ENCODE measurements at places on chromosomes 7 and 10. TPM values are rescaled to one million over a fixed set of nuclear protein-coding genes. Genes with fewer than 3 reads are reported as not detected.

The SLC26A5 gene
- not detected for polyA plus RNA-seq

The CYP3A4 gene
- polyA plus RNA-seq, result not detected

The RET gene
- not detected for polyA plus RNA-seq

The CPED1 gene
- not detected for polyA plus RNA-seq

The VSTM4 gene
- not detected for polyA plus RNA-seq

The SCIN gene
- polyA plus RNA-seq, result not detected

The NPY gene
- not detected for polyA plus RNA-seq

The PROSER2 gene
- polyA plus RNA-seq, result 0.31 TPM

The CCNJ gene
- polyA plus RNA-seq, result 1.0 TPM

The SFTPA1 gene
- polyA plus RNA-seq, result not detected

The TFR2 gene
- 0.51 TPM for polyA plus RNA-seq

The OSBPL3 gene
- polyA plus RNA-seq, result 5.0 TPM

The TEX47 gene
- polyA plus RNA-seq, result not detected

The MYH16 gene
- polyA plus RNA-seq, result not detected

The TUBAL3 gene
- polyA plus RNA-seq, result not detected

The AKR1E2 gene
- polyA plus RNA-seq, result not detected

The PLPP4 gene
- not detected for polyA plus RNA-seq

- no peak for DNase-seq
Observed at GRCh38 chr7:114864278-114864677, 57.6 kb upstream of the MDFIC start.

- DNase-seq, result no peak
Observed at GRCh38 chr7:522071-522950, 2.7 kb upstream of the PDGFA start.

- DNase-seq, result no peak
Observed at GRCh38 chr10:58094985-58095718, 172.5 kb downstream of the IPMK start.

- no peak for DNase-seq
Observed at GRCh38 chr10:124416733-124417132, 2.0 kb downstream of the OAT start.

- no peak for DNase-seq
Observed at GRCh38 chr10:45280113-45280760, 35.2 kb downstream of the OR13A1 start.

DNA sequence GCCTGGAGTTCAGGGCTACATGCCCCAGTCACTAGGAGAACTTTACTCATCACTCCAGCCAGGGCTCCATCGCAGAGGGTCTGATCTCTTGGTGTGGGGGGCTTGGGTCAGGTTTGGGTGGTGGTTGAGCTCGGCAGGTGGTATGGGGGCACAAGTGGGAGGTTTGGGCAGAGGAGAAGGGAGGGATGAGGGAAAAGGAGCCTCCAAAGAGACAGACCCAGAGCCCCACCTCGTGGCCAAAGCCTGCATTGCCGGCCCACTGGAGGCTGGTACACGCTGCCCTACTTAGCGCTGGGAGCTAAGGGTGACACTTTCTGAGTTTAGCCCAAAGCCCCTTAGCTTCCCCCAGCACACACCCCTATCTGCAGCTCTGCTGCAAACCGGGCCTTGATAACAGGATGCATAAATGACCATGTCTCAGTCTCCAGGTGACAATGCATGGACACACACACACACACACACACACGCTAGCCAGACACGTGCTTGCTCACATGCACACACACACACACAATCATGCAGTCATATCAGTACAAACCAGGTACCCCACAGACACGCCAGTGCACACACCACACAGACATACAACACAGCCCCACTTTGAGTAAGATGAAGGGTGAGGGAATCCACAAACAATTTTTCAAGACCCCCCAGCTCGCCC, 14.7 kb downstream of the LZTS2 start:
- peak; percentile 72 for DNase-seq

GRCh38 chr7:148790131-148790726, 91.5 kb downstream of the CUL1 start:
- no peak for DNase-seq

DNA sequence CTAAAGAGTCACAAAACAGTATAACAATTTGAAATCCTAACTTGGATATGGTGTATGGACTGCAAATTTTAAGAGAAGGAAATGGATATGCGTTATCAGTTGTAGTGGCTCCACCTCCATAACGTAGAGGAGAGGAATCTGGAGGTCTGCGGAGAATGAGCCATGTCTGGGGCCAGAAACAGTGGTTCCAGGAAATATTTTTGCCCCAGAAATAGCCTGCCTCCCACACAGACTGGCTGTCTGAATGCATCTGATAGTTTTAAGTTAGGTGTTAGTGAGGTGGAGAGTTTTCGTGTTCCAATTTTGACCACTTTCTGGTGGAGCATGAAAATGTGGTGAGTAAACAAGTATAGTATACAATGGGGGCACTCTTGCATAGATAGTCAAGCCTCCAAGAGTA, 1.6 kb downstream of the PHTF2 start:
- DNase-seq, result no peak

GRCh38 chr7:123612024-123612423, 10.4 kb downstream of the ASB15 start:
- no peak for DNase-seq

DNA sequence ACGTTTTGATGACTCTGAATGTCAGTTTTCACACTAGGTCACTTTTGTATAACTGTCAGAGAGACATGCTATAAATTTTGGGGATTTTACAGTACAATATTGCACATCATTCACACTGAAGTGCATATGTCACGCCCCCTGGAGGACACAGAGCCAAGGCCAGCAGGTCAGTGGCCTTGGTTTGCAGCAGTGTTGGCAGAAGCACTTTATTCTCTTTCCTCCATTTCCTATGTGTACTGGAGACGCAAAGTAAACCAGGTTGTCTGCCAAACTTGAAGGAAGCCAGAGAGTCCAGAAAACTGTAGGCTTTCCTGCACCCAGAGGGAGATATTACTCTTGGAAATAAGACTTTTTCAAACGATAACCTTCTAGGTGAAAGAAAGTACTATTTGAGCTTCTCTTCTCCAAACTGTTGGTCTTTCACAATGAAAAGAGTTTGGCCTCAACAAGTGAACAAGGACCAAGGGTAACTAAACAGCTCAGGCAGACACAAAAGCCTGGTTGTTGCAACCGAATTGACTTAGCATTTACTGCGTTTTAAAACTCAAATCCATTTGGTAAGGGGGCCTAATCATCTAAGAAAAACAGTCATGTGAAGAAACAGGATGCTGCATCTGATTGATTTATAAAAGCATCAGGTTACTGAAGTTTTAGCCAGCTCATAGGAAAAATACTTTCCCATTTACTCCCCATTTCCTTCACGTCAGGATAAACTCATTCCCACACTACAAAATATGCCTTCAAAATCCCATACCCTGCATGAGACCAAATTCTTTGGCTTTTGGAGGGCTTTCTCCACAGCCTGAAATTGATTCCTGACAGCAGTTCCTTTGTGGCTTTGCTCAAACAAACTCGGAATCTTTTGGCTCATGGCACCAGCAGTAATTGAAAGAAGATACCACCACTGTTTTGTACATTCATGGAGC, 83.0 kb upstream of the SEC61G start:
- DNase-seq, result no peak

DNA sequence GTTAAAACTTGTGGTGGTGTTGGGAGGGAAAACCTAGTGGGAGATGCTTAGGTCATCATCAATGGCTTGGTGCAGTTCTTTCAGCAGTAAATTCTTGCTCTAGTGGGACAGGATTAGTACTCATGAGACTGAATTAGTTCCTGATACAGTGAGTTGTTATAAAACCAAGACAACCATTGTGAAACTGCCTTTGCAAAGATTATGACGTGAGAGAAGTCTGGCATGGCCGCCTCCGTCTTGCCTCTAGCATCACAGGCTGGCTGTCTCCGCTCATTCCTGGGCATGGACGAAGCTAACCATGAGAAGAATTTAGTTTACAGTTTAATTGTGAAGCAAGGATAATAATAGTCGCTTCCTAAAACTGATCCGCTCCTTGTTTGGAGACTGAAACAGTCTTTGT, 186.4 kb downstream of the KIF20B start:
- no peak for DNase-seq

DNA sequence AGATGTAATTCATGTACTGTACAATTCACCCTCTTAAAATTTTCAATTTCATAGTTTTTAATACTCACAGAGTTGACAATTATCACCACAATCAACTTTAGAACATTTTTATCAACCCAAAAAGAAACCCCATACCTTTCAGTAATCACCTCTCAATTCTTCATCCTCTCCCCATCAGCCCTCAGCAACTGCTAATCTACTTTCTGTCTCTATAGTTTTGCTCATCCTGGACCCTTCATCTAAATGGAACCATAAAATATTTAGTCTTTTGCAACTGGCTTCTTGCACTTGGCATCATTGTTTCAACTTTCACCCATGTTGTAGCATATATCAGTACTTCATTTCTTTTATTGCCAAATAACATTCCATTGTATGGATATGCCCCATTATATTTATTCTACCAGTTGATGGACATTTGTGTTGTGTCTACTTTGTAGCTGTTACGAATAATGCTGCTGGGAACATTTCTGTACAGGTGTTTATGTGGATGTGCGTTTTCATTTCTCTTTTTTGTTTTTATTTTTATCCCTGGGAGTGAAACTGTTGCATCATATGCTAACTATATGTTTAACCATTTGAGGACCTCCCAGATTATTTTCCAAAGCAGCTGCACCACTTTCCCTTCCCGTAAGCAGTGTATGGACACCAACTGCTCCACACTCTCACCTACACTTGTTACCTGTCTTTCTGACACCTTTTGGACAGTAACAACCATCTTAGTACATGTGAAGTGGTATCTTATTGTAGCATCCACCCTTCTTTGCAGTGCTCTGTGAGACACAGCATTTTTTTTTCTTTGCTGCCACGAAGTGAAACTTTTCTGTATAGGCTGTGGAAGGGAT, 65.4 kb upstream of the APBB1IP start:
- no peak for DNase-seq

- DNase-seq, result peak; percentile 53
Observed at GRCh38 chr7:28296571-28297483, 115.5 kb upstream of the CREB5 start.

- no peak for DNase-seq
Observed at GRCh38 chr10:132179551-132180392, 7.0 kb upstream of the DPYSL4 start.

GRCh38 chr10:16765509-16766375, 51.5 kb downstream of the RSU1 start:
- no peak for DNase-seq

GRCh38 chr10:89086801-89087521, 96.4 kb downstream of the FAS start:
- no peak for DNase-seq

DNA sequence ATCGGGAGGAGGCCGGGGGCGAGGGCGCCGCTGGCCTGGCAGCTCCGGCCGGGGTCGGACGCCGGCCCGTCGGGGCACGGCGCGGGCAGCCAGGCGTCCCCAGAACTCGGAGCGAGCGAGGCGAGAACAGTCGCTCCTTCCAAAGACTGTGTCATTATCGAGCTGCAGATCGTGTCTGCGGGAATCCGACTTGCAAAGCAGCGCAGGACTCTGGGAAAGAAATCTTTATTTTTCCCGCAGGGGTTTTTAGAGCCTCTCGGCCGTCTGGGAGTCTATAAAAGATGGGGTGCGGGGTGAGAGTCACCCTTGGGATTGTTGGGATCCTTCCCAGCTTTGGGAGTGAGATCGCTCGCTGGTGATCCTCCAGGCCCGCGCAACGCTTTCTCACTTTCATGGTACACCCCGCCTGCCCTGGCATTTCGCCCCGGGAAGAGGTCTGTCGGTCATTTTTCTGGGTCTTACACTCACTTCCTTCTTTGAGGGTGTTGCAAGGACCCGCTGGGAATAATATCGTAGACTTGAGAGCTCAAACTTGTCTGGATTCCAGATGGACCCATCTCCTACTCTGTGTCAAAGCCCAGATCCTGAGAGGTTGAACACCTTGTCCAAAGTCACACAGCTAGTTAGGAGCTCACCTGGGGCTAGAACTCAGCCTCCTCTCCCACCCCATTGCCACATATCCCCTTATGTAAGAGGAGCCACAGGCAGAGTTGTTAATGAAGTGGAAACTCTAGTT, 1.0 kb downstream of the UBTD1 start:
- DNase-seq, result no peak

GRCh38 chr7:142571581-142571980, 177.7 kb upstream of the PRSS1 start:
- DNase-seq, result no peak

DNA sequence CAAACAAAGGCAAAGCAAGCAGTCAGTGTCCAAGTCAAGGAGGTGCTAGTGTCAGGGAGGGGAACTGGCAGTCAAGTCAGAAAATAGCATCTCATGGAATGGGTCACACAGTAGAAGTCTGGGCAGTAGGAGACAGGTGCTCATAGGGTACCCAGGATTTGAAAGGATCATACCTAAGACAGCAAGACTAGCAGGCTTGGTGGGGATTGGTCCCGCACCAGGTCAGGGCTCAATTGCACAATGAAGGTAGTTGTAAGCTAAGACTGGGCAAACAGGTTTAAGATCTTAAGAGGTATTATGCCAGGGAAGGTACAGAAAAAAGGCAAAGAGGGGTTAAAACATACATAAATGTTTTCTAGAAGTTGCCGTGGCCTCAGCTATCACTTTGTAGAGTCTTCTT, 181.4 kb upstream of the ETV1 start:
- DNase-seq, result no peak

- no peak for DNase-seq
Observed at GRCh38 chr10:132550366-132551092, 12.9 kb downstream of the INPP5A start.

- DNase-seq, result no peak
Observed at GRCh38 chr10:6271663-6272062, 68.9 kb downstream of the PFKFB3 start.

DNA sequence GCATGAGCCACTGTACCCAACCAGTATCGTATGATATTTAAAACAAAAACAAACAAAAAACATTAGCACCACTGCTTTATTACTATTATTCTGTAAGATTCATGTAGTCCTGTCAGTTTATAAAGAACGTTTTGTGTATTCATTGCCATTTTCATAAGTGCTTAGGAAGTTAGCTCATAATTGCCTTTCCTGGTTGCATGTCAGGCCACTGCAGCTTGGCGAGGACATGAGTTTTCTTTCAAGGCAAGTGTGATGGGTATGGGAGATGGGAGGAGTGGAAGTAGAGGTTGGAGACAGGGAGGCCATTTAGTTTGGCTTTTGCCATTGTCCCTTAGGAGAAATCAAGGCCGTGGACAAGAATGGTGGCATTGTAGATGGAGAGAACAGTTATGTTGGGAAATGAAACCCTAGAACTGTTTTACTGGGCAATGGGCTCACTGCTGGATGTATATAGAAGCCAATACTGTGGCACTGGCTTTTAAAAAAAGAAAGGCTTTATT, 48.9 kb downstream of the TYW1 start:
- no peak for DNase-seq

GRCh38 chr7:12554872-12555271, 15.6 kb upstream of the SCIN start:
- DNase-seq, result no peak

- DNase-seq, result peak; percentile 63
Observed at GRCh38 chr10:114876602-114877300, 55.2 kb downstream of the FHIP2A start.

- no peak for DNase-seq
Observed at GRCh38 chr10:50361946-50362345, 110.6 kb upstream of the ASAH2 start.

GRCh38 chr7:69373171-69374043, 224.9 kb upstream of the AUTS2 start:
- DNase-seq, result no peak

GRCh38 chr10:23981520-23982309, 227.2 kb upstream of the KIAA1217 start:
- no peak for DNase-seq
